Endothelial cell of umbilical vein (primary cell): ENCODE measurements at places on chromosomes 2 and 18. TPM values are rescaled to one million over a fixed set of nuclear protein-coding genes. Genes with fewer than 3 reads are reported as not detected.
A peak's percentile ranks its signal among the peaks of the same experiment; 100 is the strongest.

GRCh38 chr2:172647439-172647838 is 88.2 kb upstream of the RAPGEF4 start:
- DNase-seq, result peak; percentile 45

DNA sequence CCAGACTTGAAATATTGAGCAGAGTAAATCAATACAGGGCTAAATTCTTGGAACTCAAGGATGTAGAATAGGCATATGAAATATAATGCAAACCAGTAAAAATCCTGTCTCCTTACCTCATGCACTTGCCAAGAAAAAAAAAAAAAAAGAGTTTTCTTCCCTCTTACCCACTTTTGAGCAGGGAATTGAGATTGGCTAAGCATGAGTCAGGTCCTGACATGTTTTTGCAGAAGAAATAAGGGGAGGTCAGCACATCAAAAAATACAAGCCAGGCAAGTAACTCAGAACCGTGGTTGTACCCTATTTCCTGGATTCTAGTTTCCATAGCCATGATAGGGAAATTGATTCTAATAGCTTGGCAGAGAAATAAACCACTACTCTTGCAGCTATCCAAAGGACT is 1526.7 kb downstream of the LRP1B start:
- DNase-seq, result no peak

- DNase-seq, result peak; percentile 53
These were observed 73.3 kb upstream of the KLF7 start for GRCh38 chr2:207238831-207239701.

FBXO36 gene
- 0.92 and 1.2 TPM in 2 replicates for polyA plus RNA-seq

CLEC4F gene
- polyA plus RNA-seq, result not detected in 2 replicates

DNA sequence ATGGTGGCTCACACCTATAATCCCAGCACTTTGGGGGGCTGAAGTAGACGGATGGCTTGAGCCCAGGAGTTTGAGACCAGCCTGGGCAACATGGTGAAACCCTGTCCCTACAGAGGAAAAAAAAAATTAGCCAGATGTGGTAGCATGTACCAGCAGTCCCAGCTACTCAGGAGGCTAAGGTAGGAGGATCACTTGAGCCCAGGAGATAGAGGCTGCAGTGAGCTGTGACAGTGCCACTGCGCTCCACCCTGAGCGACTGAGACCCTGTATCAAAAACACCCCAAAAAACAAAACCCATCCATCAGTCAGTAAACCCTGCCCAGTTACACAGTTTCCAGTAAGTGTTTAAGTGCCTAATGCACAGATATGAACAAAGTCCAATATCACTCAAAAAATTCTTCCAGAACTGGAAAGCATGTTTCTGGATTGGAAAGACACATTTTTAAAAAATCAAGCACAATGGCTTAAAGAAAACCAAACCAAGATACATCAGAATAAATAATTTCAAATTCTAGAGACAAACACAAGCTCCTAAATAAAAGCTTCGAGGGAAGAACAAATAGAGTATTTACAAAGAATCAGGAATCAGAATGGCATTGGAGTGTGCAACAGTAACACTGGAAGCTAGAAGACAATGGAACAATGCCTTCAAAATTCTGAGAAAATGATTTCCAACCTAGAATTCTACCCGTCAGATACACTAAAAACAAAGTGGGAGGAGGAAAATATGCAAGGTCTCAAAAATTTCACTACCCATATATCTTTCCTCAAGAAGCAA is 72.4 kb downstream of the TLK1 start:
- DNase-seq, result no peak

DNA sequence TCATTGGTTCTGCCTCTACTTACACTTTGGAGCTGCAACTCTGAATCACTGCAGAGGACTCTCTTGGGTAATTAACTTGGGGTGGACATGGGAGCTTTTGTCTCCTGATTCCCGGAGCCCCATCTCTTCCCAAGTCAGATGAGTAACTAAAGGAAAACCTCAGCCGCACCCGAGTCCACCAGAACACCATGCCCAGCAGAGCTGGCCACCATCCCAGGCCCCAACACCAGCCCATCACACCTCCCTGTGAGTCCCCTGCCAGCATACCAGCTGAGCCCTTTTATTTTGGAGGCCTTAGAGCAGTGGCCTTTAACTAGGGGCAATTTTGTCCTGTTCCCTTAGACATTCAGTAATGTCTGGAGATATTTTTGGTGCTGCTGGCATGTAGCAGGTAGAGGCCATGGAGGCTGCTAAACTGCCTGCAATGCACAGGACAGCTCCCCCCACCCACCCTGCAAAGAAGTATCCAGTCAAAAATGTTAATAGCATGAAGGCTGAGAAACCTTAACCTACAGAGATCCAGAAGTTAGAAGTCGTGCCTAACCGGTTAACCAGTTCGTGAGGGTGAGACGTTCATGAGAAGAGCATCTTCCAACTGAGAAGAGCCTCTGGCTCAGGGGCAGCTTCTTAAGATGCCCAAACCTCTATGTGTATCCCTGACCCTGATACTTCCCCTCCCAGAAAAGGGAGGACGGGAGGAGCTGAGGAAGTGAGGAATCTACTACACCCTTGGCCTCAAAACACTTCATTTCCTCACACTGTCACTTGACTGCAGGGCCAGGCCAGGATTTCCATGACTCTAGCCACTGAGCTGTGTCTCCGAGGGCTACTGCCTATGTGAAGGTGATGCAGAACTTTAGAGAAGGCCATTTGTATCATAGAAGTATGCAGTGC is 139.9 kb upstream of the EPAS1 start:
- DNase-seq, result no peak

ABCB11 gene
- polyA plus RNA-seq, result 0.16 and 0.22 TPM in 2 replicates

GRCh38 chr2:217710211-217710765 is 292.5 kb downstream of the TNS1 start:
- DNase-seq, result no peak

GRCh38 chr2:71607151-71607889 is 154.0 kb downstream of the DYSF start:
- no peak for DNase-seq

EPG5 gene
- polyA plus RNA-seq, result 16.7 and 16.8 TPM in 2 replicates

- no peak for DNase-seq
These were observed 2.1 kb upstream of the ABCB6 start for GRCh38 chr2:219220652-219221402.

VWA3B gene
- not detected in 2 replicates for polyA plus RNA-seq

CRYGC gene
- not detected in 2 replicates for polyA plus RNA-seq

- DNase-seq, result no peak
These were observed 99.6 kb upstream of the CSRNP3 start for GRCh38 chr2:165369898-165370296.

DNA sequence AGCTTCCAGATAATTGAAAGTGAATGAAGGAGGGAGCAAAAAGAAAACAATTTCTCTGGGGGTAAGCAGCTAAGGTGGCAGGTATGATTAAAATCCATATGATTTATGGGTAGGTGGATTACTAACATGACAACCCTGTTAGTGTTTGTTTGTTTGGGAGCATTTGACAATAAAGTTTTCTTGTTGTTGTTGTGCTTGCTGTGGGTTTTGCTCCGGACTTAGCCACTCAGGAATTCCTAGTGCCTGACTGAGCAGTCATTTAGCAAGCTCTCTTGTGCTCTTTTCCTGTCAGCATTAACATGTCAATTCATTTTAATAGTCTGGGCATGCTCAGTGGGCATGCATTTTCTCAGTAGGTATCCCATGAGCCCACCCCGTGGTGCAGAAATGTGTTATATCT is 674.8 kb upstream of the ZEB2 start:
- no peak for DNase-seq

ZSWIM2 gene
- polyA plus RNA-seq, result not detected in 2 replicates

DNA sequence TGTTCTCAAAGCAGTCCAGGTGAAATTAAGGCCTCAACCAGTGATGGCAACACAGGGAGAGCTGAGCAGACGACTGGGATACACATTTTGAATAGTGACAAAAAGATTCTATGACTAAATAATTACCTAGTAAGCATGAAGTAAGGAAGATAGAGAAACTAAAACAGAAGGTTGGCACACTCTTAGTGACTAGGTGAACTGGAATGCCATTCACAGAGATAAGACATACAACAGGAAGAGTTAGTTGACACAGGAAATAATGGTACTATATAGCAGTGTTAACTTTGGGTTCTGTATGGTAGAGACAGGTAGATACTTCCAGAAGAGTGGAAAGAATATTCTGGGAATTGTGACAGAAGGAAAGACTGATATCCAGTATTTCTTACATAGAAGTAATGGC is 181.8 kb upstream of the NT5C1B start:
- no peak for DNase-seq

- no peak for DNase-seq
These were observed 371 bp downstream of the MDH1B start for GRCh38 chr2:206764673-206765241.

SERPINB4 gene
- polyA plus RNA-seq, result not detected in 2 replicates

DNA sequence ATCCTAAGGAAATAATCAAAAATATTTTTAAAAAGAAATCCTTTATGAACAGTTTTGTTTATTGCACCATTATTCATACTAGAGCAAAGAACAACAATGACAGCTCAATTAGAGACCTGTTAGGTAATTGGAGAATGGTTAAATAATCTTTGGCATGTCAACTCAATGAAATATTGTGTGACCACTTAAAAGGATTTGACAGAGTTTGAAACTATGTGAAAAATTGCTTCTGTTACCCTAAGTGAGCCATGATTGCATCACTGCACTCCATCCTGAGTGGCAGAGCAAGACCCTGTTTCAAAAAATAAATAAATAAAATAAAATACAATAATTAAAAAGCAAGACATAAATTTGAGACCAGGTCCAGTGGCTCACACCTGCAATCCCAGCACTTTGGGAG is 66.1 kb upstream of the ATP8B1 start:
- DNase-seq, result no peak

GRCh38 chr2:127157651-127158485 is 50.9 kb upstream of the BIN1 start:
- DNase-seq, result no peak

DNA sequence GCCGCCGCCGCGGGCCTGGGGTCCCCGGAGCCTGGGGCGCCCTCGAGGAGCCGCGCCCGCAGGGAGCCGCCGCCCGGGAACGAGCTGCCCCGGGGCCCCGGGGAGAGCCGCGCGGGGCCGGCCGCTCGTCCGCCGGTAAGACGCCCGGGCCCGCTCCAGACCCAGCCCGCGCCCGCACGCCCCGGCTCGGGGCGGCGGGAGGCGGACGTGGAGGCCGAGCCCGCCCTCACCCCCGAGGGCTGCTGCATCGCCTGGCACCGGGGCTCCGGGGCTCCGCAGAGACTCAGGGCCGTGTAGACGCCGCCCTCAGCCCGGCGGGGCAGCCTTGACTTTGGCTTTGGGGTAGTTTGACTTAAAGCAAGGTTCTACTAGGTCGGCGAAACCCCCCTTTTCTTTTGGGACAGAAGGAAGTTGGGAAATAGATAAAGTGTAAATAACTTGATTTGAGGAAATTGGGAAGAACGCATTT is 335 bp downstream of the ERFE start:
- no peak for DNase-seq

GRCh38 chr2:68193787-68194372 is 36.2 kb downstream of the PNO1 start:
- peak; percentile 46 for DNase-seq

GRCh38 chr2:161972232-161972631 is 101.8 kb downstream of the DPP4 start:
- DNase-seq, result no peak

TMEM200C gene
- polyA plus RNA-seq, result not detected in 2 replicates

DNA sequence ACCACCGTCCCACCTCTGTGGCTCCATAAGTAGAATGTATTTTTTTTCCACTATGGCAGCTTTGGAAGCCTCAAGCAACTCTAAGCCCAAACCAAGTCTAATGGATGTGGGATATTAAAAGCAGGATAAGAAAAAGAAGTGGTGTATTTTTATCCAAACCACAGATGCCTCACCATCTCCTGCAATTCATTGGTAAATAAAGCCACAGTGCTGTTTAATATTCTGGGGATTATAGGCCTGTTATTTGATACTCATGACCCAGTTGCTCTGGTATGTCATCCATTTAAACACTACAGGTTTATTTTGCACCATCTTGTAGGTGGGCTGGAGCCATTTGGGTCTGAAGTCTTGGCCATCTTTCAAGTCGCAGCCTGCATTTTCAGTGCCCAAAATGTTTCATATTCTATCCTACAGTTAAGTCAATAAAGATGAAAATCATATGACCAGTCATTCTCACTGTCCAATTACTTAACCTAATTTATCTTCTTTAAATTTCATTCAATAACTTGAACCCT is 279.5 kb upstream of the EPHA4 start:
- no peak for DNase-seq

TMEM182 gene
- 0.69 and 1.1 TPM in 2 replicates for polyA plus RNA-seq

GRCh38 chr18:44624052-44624451 is 56.6 kb upstream of the SETBP1 start:
- DNase-seq, result no peak

GRCh38 chr2:151399981-151400380 is 9.7 kb upstream of the RIF1 start:
- no peak for DNase-seq

PCBP1 gene
- 181 and 196 TPM in 2 replicates for polyA plus RNA-seq

DNA sequence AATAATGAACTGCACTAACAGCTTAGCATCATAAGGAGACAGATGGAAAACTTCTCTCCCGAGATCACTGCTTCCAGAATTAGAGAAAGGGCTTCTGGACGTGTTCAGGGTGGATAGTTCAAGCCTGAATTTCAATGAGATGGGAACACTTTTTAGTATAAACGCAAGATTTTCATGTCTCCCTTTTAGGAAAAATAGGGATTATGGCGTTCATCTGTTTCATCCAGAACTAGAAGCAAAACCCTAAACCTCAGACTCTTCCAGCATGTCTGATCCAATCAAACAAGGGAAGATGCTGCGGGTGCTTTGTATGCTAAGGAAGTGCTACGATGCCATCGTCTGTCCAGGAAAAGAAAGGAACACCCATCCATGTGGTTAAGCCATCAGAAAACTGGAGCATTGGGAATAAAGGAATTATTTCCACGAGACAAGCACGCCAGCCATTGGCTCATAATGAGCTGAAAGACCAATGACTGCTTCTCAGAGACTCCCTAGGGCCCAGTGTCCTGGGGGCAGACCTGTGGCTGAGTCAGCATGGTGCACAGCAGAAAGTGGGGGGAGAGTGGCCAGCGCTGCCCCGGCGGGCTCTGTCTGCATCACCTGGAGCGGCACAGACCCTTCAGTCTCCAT is 65.9 kb upstream of the AFF3 start:
- no peak for DNase-seq

DNA sequence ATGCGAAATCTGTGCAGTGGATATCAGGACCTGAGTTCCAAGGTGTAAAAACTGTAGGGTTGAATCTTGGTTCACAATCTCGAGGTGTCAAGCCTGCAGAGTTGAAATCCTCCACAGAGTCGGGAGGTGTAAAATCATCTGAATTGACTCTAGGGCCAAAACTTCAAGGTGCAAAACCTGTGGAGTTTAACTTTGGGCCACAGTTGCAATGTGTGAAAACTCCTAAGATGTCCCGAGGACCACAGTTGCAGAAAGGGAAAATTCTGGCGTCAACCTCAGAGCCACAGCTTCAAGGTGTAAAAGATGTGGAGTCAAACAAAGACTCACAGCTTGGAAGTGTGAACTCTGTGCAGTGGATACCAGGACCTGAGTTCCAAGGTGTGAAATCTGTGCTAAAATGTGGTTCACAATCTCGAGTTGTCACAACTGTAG is 9.8 kb upstream of the ZNF512 start:
- no peak for DNase-seq

OTOF gene
- polyA plus RNA-seq, result 0.05 and 0.06 TPM in 2 replicates

DNA sequence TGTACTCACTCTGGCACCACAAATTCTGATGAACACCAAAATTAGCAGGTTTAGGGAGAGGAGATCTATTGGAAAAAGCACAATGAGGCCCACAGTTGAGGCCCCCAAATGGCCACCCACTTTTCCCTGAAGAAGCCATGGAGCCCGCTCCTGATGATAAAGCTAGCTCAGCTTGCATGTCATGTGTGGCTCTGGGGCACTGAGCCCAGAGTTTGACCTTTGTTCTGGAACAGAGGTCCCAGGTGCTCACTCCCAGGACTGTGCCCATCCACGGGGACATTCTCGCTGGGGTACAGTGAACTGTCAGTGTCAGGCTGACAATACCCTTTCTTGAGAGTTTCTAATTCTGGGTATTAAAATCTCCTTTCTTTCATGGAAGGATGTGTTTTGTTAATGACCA is 36.2 kb downstream of the XDH start:
- DNase-seq, result no peak
